ENCODE measurements at places on chromosomes 5 and 9.
A peak's percentile ranks its signal among the peaks of the same experiment; 100 is the strongest.

DNA sequence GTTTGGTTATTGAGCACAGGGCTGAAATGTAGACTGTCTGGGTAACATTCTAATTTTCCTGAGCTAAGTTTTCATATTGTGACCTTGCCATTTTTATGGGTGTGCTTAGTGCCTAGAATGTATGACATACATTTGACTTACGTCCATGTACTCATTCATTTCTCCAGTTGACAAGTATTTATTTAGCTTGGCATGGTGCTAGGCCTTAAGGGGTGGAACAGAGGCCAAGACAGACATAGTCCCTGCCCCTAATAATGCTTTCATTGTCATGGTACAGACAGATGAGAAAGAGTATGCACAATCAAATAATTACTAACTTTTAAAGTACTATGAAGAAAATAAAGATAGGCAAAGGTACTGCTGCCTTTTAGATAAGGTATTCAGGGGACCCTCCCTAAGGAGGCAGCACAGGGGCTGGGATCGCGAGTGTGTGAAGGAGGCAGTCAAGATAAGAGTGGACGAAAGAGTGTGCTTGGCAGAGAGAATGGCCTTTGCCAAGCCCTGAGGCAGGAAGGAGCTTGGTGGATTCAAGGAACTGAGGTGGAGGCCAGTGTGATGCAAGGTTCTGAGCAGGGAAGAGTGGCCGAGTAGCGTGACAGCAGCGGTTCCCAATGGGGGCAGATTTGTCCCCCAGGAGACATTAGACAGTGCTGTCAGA lies 128.0 kb downstream of the PIP5K1B start:
- DNase-seq: no peak

DNA sequence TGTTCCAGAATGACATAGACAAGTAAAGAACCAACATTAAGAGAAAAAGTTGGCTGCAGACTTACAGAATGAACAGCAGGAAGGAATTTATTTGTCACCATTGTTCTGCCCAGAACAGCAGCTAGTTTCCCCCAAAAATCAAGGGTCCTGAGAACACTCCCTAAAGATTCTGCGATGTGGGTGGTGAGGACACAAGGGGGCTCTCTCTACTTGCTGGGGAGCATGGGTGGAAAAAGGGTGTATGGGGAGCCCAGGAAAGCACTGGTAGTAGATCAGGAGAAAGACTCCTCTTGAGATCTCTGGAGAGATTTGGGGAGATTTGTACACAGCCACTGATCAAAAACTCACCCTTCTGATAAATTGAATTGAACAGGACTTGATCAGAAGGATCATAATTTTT lies 316.5 kb downstream of the KCTD16 start:
- no peak for DNase-seq

DNA sequence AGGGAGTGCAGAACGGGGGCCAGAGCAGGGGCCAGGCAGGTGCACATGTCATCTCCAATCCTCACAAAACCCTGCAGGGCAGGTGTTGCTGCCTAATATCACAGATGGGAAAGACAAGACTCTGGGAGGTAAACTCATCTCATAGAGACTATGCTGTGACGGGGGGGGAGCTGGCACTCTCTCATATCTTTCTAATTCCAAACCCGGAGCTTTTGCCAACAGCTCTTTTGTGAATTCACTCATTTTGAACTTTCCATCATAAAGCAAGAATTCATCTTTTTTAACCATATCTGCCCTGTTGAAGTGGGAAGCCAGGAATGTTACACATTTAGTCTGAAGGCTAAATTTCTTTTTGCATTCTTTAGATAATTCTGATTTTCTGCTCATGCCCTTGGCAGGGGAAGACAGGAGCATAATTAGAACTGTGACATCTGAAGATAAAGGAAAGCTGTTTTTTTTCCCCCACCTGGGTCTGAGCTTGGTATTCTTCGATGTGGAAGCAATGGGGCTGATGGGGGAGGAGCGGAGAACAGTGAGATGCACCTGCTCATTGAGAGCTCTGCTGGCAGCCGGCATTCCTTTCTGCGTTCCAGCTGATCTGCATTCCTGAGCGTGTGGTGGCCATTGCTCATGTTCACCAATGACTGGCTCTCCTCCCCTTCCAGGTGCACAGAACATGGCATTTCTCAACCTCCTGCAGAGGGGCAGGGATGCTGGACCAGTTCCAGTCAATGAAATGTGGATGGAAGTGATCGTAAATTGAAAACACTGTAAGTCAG lies 159.2 kb downstream of the NSG2 start:
- peak; percentile 32 for DNase-seq

- DNase-seq: no peak
Measured at GRCh38 chr5:154756009-154756867, 1.1 kb downstream of the LARP1 start.

GRCh38 chr5:142897328-142897727 lies 127.2 kb downstream of the ARHGAP26 start:
- no peak for DNase-seq

Measured in SK-N-DZ (cell line).